CD4-positive, alpha-beta T cell treated with Interleukin-15 for 1 hour (primary cell): ENCODE measurements at places on chromosomes 3 and 15.

DNA sequence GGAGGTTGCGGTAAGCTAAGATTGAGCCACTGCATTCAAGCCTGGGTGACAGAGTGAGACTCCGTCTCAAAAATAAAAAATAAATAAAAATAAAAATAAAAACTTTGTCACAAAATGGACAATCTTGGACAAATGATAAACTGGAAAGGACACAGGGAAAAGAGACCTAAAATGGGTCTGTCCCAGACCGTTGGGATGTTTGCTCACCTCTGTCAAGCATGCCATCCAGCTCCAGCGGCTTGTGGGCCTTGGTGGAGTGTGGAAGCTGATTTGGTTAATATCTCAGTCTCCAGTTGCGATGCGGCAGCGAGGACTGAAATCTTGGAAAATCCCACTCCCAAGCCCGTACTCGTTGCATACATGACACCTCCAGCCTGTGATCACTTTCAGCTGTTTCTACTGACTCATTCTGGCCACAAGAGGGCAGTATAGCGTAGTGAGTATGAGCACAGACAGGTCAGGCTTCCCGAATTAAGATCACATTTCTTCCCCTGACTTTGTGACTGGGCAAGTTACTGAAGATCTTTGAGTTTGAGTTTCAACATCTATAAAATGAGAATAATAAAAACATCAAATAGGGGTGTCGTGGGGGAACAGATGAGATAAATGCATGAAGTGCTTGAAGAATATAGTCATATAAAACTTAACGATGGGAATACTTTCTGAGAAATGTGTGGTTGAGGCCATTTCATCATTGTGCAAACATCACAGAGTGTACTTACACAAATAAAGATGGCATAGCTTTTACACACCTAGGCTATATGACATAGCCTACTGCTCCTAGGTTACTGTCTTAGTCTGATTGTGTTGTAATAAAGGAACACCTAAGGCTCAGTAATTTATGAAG, 19.6 kb upstream of the MOBP start:
- peak; percentile 40 for DNase-seq

DNA sequence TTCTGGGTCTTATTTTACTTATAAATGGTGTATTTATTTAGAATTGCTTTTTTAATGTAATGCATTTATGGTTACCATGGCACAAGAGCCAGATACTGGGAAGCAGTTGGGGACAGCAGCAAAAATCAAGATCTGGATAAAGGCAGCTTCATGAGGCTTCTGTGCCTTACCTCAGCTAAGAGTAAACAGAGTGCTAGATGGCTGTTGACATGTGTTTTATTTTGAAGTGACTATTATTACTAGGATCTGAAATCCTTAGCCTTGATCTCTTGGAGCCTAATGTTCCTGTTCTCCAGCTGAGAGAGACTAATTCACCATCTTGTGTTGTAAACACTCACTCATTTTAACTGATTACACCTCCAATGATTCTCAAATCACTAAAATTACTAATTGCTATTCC, 317.8 kb downstream of the LPP start:
- no peak for DNase-seq

DNA sequence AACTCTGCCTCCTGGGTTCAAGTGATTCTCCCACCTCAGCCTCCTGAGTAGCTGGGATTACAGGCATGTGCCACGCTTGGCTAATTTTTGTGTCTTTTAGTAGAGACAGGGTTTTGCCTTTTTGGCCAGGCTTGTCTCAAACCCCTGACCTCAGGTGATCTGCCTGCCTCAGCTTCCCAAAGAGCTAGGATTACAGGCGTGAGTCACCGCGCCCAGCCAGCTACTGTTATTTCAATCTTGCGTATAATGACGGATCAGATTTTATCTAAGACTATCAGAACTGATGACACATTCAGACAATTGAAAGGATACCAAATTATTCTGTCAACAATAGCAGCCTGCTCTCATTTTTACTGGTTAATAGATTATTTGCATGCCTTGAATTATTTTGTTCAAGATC, 612.2 kb downstream of the ZIC1 start:
- no peak for DNase-seq

DNA sequence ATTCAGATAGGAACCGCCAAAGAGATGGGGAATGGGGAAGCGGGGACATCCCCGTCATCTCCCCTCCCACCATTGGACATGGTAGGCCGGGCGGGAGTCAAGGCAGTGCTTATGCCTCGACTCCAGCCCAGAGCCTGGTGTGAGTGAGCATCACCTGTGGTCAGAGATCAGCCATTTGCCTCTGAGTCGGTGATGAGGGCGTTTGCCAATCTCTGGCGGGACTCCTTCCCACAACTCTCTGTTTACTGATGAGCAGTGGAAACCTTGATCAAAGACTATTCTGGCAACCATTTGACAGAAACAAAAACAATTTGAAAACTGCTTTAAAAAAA, 63.9 kb upstream of the HES1 start:
- DNase-seq = no peak
